ENCODE measurements at places on chromosomes 5 and 9.

DNA sequence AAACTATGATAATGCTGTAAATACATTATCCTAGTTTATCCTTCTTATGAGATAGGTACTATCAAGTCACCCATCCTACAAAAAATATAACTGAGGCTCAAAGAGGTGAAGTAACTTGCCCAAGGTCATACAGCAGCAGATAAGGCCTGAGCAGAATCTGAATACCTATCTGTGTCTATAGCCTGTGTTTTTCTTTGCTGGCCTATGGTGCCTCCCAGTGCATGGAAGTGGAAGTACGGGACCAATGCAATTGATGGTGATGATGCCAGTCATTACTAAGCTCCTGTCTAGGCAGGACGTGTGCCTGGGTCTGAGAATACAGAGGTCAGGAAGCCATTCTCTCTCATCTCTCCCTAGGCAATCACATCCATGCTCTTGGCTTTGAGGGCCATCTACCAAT is 67.8 kb downstream of the FAT2 start:
- peak; percentile 55 for DNase-seq

GRCh38 chr9:130446101-130446861 is 1.5 kb downstream of the ASS1 start:
- DNase-seq: peak; percentile 80

DNA sequence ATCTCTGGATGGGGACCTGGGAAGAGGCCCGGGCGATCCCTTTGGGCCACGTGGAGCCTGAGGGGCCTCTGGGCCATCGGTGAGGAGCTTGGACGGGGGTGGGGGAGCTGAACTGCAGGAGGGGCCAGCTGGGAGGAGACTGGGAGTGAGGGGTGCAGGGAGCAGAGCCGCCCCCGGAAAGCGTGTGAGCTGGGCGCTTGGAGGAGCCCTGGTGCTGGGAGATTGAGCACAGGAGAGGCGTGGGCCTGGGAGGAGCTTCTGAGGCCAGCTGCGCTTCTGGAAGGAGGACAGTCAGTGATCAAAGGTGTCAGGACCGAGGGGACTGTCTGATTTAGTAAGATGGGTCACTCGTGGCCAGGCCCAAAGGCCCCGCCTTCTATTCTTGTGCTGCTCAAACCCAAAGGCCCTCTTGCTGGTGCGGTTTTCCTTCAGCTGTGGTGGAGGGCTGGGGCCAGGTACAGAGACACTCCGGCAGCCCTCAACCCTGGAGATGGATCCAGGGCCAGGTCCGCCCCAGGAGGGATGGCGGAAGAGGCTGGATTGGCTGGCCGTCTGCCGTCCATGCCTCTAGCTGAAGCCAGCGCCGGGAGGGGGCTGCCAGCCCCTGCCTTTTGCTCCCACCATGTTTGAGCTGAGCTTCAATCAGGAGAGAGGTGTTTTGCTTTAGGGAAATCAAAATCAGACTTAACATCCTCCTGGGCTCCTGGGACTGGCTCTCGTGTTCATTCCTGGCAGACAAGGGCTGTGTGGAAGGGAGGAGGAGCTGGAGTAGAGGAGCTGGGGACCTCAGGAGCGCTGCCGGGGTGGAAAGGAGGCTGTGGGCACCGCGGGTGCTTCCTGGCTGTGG is 21.6 kb downstream of the NCS1 start:
- no peak for DNase-seq

DNA sequence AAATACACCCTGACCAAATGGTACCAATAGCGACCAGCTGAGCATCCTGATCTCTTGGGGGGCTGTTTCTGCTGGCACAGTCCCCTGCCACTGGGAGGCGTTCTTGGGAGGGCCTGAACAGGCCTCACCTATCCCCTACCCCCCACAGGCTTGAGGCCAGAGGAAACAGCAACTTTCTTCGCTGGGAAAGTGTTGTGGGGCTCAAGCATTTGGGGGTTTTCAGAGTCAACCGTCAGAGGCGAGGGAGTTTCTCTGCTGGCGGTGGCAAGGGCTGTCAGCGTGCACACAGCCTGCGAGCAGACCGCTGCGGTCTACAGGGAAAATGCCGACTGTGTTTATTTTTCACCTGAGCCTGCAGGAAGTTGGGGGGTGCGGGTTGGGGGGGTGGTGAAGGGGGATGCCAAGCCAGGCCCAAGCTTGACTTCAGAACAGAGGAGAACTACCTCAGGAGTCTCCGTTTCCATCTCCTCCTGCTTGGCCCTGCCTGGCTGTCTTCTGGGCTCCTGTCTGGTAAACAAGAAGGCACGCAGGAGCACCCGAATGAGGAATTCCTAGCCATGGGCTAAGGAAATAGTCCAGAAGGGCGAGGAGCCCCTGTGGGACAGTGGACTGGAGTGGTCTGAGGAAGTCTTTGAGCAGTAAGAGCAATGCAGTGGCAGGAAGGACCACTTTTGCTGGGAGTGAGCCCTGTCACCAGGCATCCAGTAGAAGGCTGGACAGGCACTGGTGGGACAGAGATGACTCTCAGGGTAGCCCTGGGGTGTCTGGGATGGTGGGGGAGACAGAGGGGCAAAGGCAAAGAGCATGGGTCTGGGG is 18.1 kb downstream of the TCF7 start:
- no peak for DNase-seq

DNA sequence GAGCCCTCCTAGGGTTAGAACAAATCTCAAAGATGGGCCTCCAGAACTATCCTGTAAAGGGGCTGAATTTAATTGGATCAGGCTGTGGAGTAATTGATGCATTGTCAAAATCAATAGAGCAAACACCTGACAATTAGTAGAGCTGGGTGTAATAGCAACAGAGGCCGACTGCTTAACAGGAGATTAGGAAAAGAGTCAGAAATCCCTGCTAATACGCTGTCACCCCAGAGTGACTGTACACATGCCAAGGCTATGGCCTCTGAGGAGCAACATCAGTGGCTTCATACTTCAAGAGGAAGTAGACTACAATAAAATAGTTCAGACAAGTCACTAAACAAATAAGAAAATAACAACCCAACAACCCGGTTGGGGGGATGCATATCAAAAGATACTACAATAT is 18.7 kb upstream of the GRPEL2 start:
- DNase-seq: peak; percentile 66

DNA sequence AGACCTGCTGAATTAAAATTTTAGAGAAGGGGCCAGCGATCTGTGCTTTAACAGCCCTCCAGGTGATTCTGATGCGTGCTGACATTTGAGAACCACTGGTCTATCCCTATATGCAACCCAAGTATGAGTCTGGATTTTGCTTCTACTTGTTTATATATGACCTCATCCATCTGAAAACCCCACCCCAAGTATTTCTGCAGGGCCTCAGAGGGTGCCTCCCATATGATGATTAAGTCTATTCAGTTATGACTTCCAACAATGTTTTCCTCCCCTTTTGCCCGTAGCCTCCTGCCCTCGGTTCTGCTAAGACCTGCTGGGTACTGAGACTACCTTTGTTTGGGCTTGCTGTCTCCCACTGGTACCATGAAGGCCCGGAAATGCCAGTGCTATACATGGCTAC is 376.0 kb upstream of the SMARCA2 start:
- DNase-seq: no peak

DNA sequence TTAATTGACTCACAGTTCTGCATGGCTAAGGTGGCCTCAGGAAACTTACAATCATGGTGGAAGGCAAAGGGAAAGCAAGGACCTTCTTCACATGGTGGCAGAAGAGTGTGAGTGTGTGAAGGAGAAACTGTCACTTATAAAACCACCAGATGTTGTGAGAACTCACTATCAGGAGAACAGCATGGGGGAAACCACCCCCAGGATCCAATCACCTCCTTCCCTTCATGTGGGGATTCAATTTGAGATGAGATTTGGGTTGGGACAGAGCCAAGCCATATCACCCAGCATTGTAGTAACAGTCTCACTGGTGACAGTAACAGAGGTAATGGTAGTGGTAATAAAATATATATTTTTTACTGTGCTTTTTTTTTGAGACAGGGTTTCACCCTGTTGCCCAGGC is 18.1 kb downstream of the ZBTB5 start:
- no peak for DNase-seq

- no peak for DNase-seq
Observed at GRCh38 chr9:126564128-126564527, 49.6 kb upstream of the LMX1B start.

DNA sequence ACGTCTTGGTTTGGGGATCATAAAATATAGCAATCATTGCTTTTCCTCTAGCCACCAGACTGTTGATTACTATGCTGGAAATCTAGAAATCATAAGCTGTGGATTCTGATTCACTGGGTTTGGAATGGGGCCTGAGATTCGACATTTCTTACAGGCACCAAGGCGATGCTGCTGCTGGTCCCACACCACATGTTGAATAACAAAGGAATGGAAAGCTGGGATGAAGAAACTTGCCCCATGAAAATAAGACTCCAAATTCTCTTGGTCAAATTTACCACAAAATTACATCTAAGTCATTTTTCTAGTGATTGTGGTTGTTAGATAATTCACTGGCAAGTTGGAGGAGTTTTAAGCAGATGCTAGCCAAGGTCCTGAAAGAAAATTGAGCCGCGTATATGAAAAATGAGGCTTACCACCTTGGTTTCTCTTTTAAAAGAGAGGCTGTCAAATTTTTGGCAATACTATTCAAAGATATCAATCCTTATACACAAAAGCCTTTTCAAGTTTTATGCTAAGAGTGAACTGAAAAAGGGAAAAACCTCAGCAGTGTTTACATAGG is 23.0 kb upstream of the MEIKIN start:
- no peak for DNase-seq

GRCh38 chr9:70195456-70195855 is 63.3 kb upstream of the SMC5 start:
- no peak for DNase-seq

- DNase-seq: no peak
Observed at GRCh38 chr5:38373743-38374142, 115.4 kb downstream of the EGFLAM start.

DNA sequence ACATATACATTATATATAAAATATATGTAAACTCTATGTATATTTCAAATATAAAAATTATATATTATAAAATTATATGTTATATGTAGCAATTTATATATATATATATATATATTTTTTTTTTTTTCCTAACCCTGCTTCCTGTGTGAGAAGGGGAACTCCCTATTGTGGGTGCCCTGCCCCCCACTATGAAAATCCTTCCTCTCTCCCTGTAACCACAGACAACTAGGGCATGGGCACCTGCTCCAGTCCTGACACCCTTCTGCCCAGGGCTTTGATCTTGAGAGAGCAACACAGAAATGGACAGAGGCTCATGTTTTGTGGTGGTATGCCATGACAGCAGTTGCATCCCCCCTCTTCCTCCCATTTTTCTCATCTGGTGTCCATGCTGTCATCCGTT is 148.7 kb upstream of the IL12B start:
- DNase-seq: no peak

GRCh38 chr5:39186722-39187539 is 32.4 kb downstream of the FYB1 start:
- DNase-seq: no peak

DNA sequence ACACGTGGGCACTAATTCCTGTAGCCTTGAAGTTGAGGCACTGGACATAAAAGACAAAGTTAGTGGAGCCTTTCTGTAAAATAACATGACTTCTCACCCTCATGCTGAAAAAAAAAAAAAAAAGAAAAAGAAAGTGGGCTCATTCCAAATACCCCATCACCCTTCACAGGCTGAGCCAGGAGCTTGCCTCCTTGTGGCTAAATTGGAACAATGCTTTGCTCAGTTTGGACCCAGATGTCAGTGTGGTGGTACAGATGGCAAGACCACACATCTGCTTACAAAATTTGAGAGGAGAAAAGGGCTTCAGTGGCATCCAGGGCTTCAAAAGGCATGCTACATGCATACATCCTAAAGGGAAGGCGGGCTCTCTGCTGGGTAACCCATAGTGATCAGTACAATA is 342.8 kb downstream of the EBF1 start:
- DNase-seq: no peak

DNA sequence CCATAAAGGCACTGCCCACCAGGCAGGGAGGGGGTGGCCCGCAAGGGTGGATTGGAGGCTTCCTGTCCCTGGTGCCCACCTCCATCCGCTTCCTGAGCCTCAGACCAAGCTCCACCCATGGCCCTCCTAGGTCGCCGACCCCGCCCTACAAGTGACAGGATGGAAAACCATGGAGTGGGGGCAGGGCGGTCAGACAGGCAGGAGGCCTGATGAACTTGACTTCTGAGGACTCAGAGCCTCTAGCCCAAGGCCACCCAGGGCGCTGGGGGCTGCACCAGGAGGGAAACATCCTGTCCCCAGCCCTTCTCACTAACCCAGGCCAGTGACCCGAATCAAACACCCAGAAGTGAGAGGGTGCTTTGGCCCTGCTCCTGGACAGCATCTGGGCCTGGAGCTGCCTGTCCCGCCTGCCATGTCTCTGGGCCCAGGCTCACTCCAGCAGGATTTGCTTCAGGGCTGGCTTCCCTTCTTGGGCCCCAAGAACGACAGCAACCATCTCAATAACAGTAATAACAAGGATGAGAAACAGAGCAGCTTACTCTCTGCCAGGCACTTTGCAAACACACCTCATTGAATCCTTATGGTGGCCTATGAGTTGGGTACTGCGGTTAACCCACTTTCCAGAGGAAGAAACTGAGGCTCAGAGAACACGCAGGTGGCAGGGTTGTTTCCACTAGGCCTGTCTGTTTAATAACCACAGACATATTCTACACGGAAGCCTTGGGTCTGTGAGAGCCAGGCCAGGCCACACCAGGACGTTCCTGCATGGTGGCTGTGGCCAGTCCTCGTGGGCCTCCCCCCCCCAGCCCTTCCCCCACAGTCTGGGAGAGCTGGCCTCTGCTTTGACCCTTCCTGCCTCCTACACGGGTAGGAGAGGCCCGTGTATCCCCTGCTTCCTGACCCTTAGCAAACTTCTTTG is 4.4 kb upstream of the ST6GALNAC6 start:
- DNase-seq: peak; percentile 86

Measured in WERI-Rb-1 (cell line).